PC-3 (cell line): ENCODE measurements at places on chromosomes 7 and 10. TPM values are rescaled to one million over a fixed set of nuclear protein-coding genes. Genes with fewer than 3 reads are reported as not detected.

KLF14 gene
- not detected in 2 replicates for total RNA-seq

C10orf53 gene
- total RNA-seq, result not detected in 2 replicates

TRPV5 gene
- total RNA-seq, result not detected in 2 replicates

HIP1 gene
- total RNA-seq, result 5.3 and 6.6 TPM in 2 replicates

MCM10 gene
- total RNA-seq, result 14.3 and 16.1 TPM in 2 replicates

DNA sequence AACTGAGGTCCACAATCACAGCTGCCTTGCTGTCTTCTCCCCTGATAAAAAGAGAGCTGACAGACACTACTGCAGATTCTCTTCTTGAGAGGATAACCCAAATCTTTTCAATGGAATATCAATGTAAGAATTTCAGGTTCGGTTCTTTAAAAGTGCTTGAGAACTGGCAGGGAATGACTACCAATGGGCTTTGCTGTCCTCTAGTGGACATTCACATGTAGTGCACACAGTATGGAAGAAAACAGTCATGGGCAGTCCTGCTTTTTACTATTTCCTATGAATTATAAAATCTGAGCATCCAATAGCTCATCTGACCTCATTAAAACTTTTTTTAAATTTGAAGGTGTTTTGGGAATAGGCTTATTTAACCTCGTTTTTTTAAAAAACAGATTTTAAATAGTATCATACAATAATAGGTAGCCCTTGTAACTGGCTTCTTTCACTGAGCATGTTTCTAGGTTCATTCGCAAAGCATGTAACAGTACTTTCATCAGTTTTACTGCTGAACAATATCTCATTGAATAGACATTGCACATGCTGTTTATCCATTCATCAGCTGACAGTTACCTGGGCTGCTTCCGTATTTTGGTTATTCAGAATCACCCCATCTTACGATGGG lies 18.3 kb downstream of the FZD9 start:
- no peak overlapping the region for H3K4me3 ChIP-seq
- peaks cover 59% of the 10 kb centered on the region for H3K36me3 ChIP-seq
- peak; percentile 67 for DNase-seq

DNA sequence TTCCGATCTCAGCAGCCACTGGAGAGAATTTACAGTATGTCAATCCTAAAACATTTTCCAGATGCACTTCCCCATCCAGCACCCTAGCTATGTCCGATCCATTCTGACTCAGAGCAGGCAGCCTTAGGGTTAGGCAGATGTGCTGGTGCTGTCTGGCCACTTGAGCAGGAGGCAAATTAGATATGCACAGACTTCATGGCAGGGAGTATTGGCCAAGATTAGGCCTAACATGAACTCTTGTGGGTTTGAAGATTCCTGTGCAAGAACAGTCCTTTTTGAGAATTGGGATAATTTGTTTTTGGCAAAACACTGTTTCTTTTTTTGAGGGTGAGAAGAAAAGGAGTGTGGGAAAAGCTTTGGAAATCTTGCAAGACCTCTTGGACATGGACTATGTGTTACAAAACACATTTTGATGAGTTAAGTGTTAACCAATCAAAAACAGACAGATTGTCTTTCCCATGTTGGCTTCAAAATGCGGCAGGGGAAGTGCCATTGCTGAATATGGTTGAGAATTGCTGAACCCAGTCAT lies 218.6 kb upstream of the INHBA start:
- DNase-seq, result no peak
- no peaks in the 10 kb centered on the region for H3K27me3 ChIP-seq
- peaks cover 9% of the 10 kb centered on the region for H3K4me1 ChIP-seq
- H3K4me3 ChIP-seq, result no peak overlapping the region
- H3K36me3 ChIP-seq, result no peaks in the 10 kb centered on the region
- no peak overlapping the region for H3K27ac ChIP-seq

- H3K4me3 ChIP-seq, result no peak overlapping the region
- peaks cover 13% of the 10 kb centered on the region for H3K27me3 ChIP-seq
- no peaks in the 10 kb centered on the region for H3K4me1 ChIP-seq
- DNase-seq, result no peak
- H3K36me3 ChIP-seq, result no peaks in the 10 kb centered on the region
Observed at GRCh38 chr10:26211781-26212444, 4.7 kb upstream of the GAD2 start.
